ENCODE measurements at places on chromosomes 1 and 21.

- DNase-seq: no peak
Measured at GRCh38 chr1:42830631-42831030, 13.4 kb upstream of the SVBP start.

- no peak for DNase-seq
Measured at GRCh38 chr21:33155422-33155821, 74.3 kb upstream of the IFNAR2 start.

DNA sequence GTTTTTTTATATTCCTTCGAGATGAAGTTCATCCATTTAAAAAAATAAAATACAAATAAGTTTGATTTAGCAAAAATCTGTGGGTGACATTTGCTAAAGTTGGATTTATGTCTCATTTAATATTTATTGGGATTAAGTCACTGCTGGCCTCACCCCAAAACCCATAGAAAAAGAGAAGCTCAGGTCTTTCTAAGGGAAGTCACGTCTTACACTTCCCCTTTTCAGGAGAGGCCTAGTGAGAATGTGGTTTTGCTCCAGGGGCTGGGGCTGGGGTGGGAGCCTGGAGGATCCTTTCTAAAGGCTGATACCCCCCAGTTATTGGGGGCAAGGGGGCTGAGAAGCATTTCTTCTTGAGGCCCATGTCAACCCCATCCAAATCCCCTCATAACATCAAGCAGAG lies 300.3 kb downstream of the DSCAM start:
- peak; percentile 86 for DNase-seq

- no peak for DNase-seq
Measured at GRCh38 chr1:152878042-152878441, at the start of gene SMCP. SMCP (plus strand) TSS chr1:152878322; CDS start chr1:152884423, 6,101 bp downstream.

DNA sequence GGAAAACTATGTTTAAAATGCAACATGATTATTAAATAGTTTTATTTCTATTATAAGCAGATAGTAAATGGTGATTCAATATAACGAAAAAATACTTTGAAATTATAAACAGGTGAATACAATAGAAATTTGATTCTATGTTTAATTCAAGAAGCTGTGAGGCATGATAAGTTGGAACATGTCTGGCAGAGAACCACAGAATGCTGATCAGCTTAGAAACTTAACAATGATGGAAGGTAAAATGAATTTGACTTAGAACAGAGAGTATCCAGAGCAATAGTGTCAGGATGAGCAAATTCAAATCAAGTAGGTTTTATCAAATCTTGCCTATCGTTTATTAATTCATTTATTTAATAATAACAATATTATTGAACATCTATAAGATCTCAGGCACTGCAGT lies 83.4 kb upstream of the ADGRL4 start:
- no peak for DNase-seq

GRCh38 chr21:38802050-38803026 lies 3.4 kb upstream of the ETS2 start:
- DNase-seq: no peak

DNA sequence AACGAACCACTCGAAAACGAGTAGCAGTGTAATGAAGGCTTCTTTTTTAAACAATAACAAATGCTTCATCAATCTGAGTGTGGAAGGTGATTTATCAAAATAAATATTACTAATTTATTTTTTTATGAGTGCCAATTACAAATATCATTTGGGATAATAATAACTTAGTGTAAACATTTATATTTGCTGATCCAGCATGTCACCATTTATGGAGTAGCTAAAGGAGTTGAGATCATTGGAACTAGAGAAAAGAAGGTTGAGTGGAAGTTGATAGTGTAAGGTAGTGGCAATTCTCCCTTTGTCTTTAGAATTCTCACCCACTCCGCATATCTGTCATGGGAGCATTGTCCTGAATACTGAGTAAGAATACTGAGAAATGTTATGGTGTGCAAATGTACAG lies 67.1 kb upstream of the KIF26B start:
- no peak for DNase-seq

- DNase-seq: no peak
Measured at GRCh38 chr1:8152731-8153702, 126.9 kb upstream of the ERRFI1 start.

DNA sequence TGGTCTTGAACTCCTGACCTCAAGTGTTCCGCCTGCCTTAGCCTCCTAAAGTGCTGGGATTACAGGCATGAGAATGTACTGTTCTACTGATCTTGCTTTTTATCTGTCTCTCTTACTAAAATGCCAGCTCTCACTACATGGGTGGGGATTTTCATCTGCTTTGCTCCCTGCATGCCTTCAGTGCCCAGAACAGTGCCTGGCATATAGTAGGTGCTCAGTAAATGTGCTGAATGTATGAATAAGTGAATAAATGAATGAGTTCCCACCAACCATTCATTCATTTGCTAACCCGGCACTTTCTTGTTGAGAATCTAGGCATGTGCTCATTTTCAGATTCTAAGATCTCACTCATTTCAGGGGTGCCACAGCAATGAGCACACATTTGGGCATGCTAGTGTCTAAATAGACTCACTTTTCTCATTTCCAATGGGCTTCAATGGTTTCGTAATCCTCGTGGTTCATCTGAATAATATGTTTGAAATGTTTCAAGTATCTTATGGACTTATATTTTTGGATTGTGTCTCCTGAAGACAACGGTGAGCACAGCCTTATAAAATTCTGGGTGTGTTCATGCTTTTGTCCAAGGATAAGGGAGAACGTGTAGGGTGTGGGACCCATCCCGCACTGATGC lies 7.6 kb downstream of the DHRS3 start:
- no peak for DNase-seq

GRCh38 chr21:42051788-42052187 lies 19.3 kb upstream of the UMODL1 start:
- DNase-seq: no peak
